Upper lobe of left lung (tissue), 6 donors: ENCODE measurements at places on chromosomes 16 and 17.

- DNase-seq: peak; percentile 64
Measured at GRCh38 chr17:81513372-81513752, 763 bp upstream of the ACTG1 start.

GRCh38 chr17:14303343-14304221 lies 2.7 kb downstream of the HS3ST3B1 start:
- peak; percentile 84 for DNase-seq

DNA sequence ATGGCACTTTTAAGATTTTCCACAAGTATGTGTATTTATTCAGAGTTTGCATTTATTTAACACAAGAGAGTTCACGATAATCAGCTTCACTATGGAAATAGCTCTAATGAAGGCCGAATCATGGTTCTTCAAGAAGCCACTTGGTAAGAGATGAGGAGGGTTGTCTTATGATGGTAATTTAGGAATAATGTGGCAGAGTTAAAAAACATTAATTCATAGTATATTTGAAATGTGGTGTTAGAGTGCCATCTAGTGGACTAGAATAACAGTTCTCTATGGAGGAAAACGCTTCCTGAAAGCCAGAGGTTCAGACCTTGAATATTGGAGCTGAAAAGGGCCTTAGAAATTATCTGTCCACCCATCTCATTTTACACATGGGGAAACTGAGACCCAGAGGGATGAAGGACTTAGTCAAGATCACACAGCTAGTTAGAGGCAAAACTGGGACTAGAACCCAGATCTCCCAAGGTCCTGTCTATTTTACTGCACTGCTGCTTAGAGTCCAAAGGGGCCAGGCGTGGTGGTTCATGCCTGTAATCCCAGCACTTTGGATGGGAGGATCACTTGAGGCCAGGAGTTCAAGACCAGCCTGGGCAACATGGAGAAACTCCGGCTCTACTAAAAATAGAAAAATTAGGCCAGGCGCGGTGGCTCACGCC lies 33.8 kb upstream of the KPNB1 start:
- no peak for DNase-seq

GRCh38 chr16:4280625-4281024 lies 7.8 kb upstream of the TFAP4 start:
- no peak for DNase-seq

DNA sequence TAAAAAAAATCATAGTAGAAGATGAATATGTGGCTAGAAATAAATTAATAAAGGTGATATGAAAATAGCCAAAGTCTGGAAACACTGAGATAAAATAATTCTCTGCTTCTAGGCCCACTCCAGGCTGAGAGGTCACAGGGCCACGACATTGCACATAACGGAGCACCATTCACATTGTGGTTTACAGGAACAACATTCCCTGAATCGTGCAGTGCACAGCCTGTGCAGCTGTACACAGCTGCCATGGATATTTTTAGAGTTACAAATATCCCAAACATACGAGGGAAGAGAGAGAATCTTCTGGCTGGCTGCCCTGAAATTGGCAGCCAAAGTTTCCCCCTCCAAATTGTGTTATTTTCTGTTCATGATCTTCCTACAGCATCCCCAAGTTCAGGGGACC lies 68.8 kb downstream of the GSG1L start:
- DNase-seq: no peak

GRCh38 chr17:81399481-81400153 lies 4.4 kb downstream of the BAHCC1 start:
- no peak for DNase-seq

DNA sequence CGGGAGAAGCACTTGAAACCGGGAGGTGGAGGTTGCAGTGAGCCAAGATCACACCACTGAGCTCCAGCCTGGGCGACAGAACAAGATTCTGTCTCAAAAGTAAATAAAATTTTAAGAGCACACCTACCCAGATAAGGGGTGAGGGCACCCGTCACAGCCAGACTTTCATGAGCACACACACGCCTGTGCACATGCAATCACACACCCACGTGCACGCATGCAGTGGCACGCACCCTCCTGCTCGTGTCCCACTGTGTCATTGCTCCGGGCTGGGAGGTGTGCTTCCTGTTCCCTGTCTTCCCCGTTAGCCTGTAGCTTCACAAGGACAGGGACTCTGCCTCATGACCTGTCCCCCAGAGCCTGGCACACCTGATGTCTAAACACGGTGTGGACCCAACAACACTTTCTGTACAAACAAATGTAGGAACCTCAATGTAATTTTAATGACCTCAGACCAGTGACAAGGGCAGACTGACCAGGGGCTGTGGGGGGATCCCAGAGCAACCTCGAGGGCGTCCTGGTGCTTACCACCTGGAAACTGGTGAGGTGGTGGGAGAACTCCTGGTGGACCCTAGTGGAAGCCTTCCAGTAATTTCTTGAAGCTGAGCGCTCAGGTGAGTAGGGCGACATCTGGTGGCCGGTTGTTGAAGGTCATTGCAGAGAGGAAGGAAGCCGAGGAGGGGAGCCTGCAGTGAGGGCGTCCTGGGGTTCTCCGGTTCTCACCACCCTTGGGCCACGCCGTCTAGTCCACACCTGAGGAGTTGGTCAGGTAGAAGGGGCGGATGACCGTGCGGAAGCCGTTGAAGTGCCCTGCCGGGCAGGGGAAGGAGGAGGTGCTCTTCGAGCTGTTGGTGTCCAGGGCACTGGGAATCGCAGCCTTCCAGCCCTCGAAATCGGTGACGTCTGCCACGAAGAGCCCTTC lies 8.6 kb downstream of the LGALS3BP start:
- peak; percentile 79 for DNase-seq
